ENCODE measurements at places on chromosomes 16 and 17.

DNA sequence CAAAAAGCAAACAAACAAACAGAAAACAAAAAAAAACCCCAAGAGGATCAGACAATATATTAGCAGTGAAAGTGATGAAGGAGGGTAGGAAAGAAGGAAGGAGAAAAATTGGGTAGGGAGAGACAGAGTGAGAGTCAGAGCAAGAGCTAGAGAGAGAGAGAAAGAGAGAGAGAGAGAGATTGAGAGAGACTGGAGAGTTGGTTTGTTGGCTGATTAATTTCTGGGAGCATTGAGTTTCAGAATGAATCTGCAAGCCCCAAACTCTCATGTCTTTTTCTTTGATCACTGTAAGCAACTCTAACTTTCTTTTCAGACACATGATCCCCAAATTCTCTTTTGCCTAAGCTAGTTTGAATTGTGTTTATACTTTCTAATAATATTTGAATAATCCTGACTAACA lies 388.1 kb downstream of the SHISA9 start:
- DNase-seq, result peak; percentile 1

GRCh38 chr16:11032922-11033291 lies 88.5 kb downstream of the CLEC16A start:
- DNase-seq, result no peak

DNA sequence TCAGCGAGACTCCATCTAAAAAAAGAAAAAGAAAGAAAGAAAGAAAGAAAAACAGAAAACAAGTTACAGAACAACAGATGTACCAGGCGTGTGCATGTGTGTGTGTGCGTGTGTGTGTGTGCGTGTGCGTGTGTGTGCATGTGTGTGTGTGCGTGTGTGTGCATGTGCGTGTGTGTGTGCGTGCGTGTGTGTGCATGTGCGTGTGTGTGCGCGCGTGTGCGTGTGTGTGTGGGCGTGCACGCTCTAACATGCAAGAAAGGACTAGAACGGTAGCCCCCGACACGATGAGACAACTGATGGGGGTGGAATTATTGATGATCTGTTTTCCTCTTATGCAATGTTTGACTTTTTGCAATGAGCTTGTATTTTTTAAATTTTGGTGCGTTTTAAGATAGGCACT lies 1.6 kb downstream of the ALDH3A1 start:
- no peak for DNase-seq

DNA sequence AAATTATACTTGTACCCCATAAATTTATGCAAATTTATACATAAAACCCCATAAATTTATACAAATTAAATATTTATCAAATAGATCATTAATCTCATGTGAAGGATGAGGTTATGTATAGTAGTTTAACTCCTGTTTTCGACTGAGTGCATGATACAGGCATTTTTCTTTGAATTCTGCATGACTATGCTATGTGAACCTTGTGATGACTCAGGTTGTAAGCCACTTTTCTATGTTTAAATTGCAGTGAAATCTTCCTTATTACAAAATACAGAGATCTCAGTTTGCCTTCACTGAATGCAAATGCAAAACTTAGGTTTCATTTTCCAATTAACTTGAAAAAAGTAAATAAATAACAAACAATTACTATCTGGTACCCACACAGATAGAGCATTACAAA lies 843.7 kb downstream of the CDH11 start:
- no peak for DNase-seq

GRCh38 chr16:68806422-68806821 lies 36.9 kb upstream of the TANGO6 start:
- no peak for DNase-seq

DNA sequence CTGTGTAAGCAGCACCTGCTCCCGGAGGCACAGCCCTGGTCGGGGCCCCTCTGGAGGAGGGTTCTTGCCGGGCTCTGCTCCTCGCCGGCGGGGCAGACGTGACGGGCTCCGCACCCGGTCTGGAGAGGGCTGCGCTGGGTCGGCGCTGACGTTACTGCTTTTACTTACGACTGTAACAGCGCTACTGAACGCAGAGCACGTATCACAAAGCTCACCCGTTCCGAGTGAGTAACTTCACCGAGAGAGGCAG lies 1.3 kb upstream of the RAB40C start:
- DNase-seq, result peak; percentile 66

- DNase-seq, result peak; percentile 92
Observed at GRCh38 chr16:24853830-24854229, 8.1 kb downstream of the SLC5A11 start.

All from M059J (cell line).